ENCODE measurements at places on chromosomes 12 and 14.
A peak's percentile ranks its signal among the peaks of the same experiment; 100 is the strongest.

GRCh38 chr12:51896236-51896635, 8.3 kb downstream of the ANKRD33 start:
- DNase-seq: no peak

- DNase-seq: no peak
Observed at GRCh38 chr14:58668848-58669480, 31.2 kb downstream of the DACT1 start.

DNA sequence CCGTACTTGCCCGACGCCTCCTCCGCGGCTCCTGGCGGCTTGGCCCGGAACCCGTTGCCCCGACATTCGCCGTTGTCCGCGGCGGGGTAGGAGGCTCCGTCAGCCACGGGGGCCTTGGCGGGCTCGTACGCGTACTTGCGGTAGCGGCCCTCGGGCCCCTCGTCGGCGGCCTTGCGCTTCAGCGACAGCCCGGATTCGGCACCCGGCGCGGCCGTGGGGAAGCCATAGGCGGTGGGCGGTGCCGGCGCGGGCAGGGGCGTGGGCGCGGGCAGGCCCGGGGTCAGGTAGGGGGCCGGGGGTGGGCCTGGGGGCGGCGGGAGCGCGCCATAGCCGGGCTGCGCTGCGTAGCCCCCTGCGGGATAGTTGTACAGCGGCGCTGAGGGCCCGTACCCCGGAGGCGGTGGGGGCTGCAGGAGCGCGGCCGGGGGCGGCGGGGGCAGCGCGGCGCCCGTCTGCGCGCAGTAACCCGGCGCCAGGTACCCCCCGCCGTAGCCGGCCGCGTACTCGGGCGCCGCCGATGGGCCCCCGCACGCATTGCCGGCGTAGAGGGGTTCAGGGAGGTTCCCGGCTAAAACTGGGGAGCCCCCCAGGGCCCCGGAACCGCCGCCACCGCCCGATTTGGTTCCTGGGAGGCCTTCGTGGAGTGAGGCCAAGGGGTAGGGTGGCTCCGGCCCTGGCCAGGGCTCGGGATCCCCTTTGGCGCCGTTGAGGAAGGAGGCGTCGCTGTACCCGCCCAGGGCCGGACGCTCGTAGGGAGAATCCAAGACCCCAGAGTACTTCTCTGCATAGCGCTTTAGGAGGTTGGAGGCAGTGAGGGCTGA, 26.9 kb downstream of the FIGNL2 start:
- DNase-seq: no peak

DNA sequence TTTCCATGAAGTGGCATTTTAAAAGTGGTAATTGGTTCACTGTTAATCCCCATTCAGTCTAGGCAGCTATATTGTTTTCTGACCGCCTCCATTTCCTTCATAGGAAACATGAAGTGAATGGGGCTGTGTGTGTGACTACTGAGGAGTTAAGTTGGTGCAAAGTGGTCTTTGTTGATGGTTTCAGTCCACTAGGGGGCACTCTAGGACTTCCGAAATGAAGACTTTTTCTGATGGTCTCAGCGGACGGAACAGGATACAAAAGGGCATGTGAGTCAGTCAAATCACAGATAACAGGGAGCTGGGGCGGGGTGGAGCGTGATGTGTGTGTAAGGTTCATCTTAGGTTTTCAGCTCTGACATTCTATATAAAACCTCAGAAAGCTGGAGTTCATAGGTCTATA, 240.1 kb upstream of the OR4E1 start:
- DNase-seq: peak; percentile 77

GRCh38 chr14:45258073-45258472, 5.1 kb upstream of the MIS18BP1 start:
- DNase-seq: no peak

GRCh38 chr14:103097994-103098957, 3.8 kb downstream of the EXOC3L4 start:
- DNase-seq: no peak

DNA sequence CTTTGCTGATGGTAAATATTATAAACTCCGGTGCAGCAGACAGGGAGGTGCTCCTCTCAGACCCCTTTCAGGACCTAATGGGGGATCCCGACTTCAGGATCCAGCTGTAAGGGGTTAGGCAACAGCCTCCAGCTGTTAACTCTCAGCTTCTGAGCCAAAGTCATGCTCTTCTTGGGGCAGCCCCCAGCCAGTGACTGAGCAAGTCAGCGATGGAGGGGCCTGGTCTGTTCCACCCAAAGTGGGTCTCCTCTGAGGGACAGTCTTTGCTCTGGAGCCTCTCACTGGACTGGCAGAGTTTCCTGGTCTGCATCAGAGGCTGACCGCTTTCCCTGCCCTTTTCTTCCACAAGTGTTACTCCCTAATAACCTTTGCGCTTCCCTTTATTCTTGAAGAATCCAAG, 184.2 kb upstream of the DIO3 start:
- no peak for DNase-seq

DNA sequence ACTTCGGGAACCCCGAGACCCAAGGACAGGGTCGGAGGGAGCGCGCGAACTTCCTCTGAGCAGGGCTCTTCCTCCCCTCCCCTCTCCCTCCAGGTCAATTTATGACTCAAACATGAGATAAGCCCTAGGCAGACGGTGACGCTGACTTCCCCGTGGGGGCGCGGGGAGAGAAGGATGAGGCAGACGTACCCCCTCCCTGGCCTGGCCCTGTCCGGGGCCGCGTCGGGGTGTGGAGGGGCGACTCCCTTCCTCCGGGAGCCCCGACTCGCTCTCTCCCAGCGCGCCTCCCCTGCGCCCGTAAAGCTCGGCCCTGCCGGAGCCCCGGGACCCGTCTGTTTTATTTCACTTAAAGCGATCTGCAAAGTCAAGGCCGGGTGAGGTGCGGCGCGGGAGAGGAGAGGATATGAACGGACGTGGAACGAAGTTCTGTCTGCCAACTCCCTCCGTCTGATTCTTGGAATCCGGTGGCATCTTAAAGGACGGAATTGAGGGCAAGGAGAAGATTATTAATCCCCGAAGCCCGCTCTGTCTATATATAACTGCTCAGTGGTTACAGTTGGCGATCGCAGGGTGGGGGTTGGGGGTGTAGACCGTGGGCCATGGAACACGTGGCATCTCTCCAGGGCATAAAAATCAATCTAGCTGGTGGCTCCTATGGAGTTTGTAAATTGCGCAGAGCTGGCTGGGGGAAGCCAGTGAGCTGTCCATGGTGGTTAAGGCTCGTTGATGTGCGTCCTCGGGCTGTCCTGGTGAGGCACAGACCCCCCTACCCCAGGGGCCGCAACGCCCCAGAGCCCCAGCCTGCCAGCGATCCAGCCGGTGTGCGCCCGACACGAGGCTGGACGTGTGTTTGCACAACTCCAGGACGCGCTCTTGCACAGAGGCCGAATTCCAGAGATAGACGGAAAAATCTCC, 2.9 kb upstream of the PTHLH start:
- DNase-seq: peak; percentile 57

DNA sequence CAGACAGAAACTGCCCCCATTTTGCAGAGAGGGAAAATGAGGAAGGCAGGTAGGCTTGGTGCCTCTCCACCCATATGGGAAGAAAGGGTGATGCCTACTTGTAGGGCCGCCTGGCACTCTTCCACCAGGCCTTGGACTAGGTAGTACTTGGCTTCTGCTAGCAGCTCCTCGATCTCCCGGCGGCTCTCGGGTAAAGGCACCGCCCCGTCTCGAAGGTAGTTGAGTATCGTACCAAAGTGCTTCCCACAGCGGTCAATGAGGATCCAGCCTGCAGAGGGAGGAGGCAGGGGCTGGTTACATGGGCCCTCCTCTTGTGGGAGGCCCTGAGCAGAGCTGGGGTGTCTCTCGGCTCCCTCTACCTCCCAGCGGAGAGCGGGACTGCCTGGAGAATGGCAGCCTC, 16.6 kb downstream of the KCTD10 start:
- DNase-seq: no peak

- no peak for DNase-seq
Observed at GRCh38 chr14:102442241-102443211, 67.0 kb downstream of the ANKRD9 start.

DNA sequence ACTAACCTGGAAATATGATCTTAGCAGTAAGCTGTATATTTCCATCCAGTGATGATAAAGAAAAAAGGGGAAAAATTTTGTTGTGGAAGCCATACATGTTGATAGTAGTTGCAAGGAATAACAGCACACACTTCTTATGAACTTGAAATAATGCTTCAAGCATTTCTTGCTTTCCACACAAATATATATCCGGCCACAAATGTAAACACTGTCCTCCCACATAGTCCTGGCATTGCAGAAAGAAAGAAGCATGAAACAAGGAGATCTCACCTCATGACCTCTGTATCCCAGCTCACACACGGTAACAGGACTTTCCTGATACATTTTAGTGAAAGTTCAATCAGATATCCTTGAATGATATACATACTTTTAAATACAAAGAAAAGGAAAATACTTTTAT, 56.0 kb downstream of the LLPH start:
- no peak for DNase-seq
